ENCODE measurements at places on chromosomes 4 and X.

DNA sequence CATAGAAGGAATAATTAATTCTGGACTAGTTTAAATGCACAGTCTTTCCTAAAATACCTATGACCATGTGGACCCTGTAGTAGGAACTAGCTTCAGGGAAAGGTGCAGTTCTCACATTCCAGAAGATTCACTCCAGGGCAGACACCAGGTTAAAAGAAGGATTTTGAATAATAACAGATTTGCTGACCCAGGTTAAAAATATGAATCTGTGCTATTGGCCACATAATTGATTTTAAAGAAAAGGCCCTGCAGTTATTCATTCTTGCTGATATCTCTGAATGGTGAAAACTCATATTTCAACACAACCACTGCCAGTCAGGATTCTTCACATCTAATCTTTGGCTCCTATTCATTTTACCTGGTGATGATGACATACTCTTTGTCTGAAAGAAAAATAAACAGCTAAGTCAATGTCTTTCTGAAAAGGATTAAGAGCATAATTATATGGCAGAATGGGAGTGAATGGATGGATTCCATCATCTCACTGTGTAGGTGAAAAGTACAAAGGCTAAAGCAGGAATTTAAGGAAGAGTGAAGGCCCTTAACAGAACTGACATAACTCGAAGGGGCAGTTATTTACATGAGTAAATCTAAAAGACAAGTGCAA lies 432.8 kb downstream of the PDGFC start:
- DNase-seq: no peak

DNA sequence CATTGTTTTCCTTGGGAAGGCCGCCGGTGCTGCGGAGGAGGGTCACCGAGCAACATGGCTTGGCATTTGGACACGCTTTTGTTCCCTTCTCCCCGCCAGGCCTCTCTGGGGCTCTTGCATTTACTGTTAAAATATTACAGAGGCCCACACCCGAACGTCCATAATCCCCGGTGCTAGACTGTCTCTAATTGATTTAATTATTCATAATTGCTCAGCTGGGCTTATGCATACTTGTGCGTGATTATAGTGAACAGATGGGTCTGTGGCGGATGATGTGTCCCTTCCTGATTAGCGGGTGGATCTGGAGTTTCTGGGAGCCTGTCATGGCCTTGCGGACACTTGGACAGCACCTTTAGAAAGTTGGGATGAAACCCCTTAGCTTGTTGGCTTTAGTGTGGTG lies 100.2 kb upstream of the MSX1 start:
- no peak for DNase-seq

DNA sequence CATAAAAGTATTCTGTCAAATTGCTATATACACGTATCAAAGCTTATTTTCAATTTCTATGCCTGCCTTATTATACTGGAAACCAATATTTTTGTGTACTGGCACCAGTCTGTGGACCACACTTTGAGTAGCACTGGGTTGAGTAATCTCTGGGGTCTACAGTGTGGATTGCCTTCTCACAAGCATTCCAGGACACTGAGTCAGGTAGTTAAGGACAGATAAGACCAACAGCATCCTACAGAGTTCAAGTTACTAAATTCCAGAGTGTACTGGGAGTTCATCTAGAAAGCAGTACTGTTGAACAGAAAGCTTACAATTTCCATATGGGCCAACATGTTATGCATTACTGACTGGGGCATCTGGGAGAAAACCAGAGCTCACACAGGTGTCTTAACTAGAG lies 61.8 kb downstream of the VMA21 start:
- no peak for DNase-seq

DNA sequence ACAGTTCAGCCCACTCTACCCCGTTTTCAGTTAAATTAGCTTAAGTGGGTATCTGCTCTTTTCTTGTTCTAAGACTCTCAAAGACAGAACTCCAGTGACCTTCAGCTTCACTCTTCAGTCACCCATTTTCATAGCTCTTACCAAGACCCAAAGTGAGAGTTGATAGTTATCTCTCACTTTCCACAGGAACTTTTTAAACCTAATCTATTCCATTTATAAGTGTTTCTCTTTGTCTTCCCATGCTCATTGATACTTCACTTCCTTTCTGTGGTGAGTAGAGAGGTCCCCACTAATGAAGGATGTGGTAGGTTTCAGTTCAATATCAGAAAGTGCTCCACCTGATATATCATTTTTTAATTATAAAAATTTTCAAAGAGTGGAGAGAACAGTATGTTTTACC lies 33.4 kb downstream of the COX18 start:
- DNase-seq: no peak

GRCh38 chr4:122914292-122914904 lies 8.0 kb downstream of the NUDT6 start:
- DNase-seq: no peak

DNA sequence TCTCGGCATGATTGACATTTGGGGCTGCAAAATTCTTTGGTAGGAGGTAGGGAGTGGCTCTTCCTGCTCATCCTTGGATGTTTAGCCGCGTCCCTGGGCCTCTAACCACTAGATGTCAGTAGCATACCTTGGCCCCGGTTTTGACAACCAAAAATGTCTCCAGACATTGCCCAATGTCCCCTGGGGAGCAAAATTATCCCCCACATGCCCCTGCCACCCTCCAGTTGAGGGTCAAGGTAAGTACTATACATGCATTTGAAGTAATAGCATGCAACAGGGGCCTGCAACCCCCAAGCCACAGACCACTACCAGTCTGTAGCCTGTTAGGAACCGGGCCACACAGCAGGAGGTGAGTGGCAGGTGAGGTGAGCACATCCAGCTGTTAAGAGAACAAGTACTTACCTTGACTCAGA lies 17.6 kb upstream of the KIAA1210 start:
- no peak for DNase-seq

DNA sequence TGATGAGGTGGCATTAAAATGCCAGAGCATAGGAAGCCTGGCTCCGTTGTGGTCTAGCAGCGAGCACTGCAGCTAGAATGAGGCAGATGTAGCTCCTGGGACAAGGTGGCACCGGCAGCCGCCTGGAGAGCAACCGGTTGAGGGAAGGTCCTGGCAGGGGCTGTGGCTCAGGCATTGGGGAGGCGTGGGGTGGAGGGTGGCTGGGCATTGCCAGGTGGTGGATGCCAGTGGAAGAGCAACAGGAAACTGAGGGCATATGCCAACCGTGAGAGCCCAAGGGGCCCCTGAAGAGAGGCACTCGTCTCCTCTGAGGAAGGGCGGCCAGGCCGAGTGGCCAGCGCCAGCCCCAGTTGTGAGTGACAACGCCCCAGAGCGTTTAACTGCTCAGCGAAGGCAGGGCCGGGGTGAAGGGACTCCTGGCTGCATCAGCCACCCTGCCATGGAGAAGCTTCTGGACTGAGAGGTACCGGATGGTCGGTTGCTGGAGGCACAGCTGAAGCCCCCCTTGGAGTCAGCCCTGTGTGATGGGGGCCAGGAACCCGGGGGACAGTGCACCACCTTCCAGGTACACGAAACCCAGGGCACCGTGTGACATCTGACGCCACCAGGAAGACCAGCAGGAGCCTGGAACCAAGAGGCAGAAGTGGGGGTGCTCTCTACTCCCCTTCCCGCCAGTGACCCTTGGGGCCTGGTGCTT lies 13.2 kb upstream of the PDE6B start:
- no peak for DNase-seq

DNA sequence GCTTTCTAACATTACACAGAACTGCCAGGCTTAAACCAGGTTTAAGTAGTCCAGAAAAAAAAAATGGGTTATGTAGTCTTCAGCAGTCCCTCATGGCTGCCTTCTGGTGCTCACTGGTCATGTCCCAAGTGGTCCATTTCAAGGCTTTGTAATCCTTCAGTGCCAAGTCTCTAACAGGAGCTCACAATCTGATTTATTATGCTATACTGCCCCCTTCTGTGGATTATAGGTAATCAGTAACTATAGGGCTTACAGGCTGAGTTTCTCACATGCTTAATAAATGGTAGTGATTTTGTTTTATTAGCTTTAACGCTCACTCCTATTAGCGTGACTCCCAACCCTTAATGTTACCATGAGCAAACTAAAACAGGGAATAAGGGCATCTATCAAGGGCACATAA lies 92.5 kb upstream of the EDA2R start:
- peak; percentile 0 for DNase-seq

DNA sequence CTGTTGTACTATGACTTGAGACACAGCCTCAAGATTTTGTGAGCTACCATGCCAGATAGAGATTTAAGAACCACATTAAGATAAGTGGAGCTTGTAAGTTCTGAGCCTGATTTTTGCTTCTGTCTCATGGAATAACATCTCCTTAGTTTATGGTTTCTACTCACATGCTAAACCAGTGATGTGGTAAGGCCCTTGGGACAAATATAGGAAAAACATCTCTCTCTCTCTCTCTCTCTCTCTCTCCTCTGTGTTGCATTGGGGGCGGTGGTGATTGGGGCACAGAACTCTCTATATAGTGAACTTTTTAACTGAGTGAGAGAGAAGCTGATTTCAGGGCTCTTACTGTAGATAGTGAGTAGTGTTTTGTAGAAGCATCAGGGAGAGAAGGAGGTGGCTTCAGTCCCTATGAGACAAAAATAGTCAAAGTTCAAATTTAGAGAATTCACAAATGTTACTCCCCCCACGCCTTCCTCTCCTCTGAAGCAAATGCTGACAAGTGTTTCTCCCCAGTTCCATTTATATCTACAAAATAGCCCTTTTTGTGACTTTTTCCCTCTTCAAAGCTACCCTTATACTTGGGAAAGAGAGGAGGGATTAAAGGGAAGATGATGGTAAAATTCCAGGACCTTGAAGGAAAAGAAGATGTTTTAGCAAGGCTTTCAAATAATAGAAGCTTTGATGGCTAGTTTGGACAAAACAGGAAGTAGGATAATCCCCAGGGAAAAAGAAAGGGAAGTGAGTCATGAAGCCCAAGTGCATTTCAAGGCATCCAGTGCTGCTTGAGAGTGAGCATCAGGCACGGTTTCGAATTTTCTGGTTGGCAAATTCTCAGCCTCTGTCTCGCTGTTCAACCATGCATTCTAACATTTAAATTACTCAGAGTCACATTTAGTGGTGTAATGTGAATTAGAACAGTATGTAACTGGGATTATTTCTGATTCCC lies 134.3 kb upstream of the AP1S2 start:
- no peak for DNase-seq

DNA sequence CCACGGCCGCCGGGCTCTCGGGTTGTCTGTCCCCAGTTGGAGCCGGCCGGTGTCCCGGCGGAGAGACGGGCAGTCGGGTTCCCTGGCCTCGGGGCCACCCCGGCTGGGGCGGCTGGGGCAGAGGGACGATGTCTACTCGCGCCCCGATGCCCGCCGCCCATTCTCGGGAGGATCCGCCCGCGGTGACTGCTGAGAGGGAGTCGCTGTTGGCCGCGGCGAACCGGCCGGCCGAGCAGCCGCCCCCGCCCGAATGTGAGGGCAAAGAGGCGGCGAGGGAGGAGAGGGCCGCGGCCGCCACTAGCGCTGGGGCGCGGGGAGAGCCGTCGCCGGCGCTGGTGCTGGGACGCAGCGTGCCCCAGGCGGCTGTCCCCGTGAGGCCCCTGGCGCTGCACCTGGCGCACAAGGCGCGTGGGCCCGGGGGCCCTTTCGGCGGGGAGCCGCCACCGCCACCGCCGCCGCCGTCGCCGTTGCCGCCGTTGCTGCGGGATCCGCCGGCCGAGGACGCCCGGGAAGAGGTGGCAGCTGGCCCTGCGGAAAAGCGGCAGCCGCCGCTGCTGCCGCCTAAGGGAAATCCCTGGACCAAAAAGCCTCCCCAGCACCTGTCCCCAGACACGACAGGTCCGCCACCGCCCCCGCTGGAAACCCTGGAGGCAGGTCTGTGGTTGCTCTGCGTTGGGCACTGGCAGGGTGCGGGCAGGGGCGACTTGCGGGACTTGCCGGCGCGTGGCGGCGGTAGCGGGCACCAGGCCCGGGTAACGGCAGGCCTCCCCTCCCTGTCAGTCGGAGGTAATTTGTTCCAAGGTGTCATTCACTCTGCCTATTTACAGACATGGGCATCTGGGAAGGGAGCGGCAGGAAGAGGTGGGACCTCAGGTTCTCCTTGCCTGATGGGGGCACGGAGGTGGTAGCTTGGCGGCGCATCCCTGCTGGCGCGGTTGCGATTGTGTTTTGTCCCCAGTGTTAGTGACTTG lies 739 bp downstream of the LARP1B start:
- peak; percentile 61 for DNase-seq

All from GM19239 (cell line).